Stimulated activated CD4-positive, alpha-beta T cell treated with anti-CD3 and anti-CD28 coated beads, TNF-alpha, amount 100 ng/mL, for 1 hour (primary cell): ENCODE measurements at places on chromosomes 4 and X.

- no peak for DNase-seq
Measured at GRCh38 chr4:189828081-189828697, 112.5 kb upstream of the FRG1 start.

DNA sequence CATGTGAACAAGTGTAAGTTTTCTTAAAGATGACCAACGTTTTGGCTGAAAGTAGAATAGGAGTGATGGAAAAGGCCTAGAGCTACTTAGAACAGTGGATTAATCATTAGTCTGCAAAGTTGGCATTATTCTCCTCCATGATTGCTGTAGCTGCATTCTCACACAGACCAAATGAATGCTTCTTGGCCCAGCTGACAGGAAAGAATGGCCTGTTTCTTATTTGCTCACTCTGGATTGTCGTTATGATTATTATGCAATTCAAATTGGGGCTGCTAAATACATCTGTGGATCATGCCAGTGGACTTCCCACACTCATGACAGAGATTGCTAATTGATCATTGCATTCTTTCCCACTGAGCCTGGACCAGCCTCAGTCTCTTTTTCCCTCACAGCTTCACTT lies 285.0 kb downstream of the STIM2 start:
- DNase-seq, result no peak

DNA sequence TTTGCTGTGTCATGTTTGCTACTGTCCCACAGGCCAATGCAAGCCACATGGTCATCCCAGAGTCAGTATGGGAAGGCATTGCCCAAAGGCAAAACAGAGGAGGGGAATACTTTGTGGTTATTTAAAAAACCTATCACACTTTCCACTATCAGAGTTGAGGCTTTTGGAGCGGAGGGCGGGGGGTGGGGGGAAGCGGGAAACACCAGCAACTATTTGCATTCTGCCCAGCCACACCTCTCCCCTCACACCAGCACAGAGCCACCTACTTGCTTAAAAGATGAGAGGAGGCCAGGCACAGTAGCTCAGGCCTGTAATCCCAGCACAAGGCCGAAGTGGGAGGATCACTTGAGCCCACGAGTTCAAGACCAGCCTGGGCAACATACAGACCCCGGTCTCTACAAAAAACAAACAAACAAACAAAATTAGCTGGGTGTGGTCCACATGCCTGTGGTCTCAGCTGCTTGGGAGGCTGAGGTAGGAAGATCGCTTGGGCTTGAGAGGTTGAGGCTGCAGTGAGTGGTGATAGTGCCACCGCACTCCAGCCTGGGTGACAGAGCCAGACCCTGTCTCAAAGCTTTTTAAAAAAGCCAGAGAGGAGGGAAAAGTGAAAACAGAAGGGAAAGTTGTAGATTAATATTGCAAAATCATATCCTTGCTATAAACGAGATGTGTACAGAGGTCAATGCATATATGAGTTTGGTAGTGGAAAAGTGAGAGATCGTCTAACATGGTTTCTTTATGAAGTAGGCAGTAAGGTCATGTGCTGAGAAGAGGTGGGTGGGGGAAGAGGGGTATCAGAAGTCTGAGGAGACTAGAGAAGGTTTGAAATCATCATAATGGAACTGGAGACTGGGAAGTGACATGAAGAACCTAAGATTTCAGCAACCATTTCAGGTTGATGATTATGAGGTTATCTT lies 1.9 kb upstream of the CHST7 start:
- DNase-seq, result no peak

DNA sequence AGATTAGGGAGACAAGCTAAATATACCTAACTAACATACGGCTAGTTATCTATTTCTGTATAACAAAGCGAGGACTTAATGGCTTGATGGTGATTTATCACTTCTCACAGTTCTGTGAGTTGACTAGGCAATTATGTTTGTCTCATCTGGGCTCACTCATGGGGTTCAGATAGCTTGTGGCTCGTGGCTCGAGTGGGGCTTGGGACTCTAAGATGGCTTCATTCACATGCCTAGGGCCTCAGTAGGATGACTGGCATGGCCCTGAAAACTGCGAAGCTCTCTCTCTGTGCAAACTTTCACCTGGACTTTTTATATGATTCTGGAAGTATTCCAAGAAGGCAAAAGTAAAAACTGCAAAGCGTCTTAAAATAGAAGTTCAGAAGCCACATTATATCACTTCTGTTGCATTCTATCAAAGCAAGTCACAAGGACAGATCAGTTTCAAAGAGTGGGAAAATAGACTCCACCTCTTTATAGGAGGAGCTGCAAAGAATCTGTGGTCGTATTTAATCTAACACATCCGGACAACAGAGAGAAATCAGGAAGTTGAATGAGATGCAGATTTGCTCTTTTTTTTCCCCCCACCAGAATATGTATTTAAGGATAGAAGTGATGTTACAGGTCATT lies 491.2 kb downstream of the INPP4B start:
- DNase-seq, result no peak

- no peak for DNase-seq
Measured at GRCh38 chrX:155215443-155216178, 649 bp upstream of the VBP1 start.

GRCh38 chr4:61520681-61521160 lies 320.6 kb downstream of the ADGRL3 start:
- DNase-seq, result no peak

- DNase-seq, result no peak
Measured at GRCh38 chrX:72498782-72499181, 73.9 kb downstream of the HDAC8 start.

DNA sequence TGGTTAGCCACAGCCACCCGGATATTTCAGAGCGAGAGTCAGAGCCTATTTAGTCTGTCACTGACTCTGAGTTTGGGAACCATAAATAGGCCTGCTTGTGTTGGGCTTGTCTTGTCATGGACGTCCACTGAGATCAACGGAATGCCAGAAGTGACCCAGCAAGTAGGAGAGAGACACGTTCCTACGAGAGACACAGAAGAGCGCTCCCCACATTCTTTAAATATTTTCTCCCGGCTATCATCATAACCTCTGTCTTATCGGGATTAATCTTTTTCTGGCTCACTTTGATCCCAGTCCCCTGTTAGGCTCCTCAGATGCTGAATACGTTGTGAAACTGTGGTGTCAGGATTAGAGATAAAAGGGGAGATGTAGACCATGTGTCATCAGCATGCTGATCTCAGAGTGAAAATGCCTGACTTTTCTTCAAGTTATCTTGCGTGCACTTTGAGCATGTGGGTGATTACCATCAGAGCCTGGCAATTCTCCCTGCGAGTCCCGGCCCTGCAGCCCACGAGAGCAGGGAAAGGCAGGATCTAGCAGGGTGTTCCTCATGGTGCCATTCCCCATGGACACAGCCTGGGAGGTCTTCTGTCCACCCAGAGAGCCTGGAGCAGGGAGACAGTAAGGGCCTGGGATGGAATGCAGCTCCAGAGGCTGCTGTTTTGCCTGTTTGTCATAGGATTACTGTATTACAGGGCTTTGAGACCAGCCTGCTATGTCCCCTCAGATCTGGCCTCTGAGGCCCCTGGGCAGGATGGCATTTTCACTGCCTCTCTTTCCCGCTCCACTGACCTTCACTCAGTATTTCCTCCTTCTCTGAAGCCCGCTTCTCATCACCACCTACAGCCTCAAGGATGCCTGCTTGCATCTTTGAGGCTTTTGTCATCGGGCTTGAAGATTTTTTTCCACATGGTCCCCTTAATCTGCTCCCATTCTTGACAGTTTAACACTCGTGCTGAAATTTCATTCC lies 2.8 kb upstream of the TENM3 start:
- DNase-seq, result no peak

- DNase-seq, result no peak
Measured at GRCh38 chr4:74096265-74096980, 2.6 kb downstream of the CXCL2 start.

DNA sequence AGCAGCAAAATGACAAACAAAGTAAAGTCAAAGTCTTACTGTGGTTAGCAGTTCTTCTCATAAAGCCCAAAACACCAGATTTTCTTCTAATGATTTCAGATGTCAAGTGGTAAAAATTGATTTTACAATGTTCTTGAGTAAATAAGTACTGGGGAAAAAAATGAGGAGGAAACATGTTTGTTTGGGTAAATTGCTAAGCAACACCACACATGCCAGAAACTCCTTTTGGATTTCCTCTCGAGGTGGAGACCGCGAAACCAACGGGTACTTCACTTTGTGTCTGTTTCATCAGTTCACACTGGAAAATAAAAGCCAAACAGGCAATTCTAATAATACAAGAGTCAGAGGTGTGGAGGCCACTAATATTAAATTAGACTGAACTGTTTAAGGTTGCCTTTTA lies 4.6 kb upstream of the PKD2 start:
- no peak for DNase-seq

DNA sequence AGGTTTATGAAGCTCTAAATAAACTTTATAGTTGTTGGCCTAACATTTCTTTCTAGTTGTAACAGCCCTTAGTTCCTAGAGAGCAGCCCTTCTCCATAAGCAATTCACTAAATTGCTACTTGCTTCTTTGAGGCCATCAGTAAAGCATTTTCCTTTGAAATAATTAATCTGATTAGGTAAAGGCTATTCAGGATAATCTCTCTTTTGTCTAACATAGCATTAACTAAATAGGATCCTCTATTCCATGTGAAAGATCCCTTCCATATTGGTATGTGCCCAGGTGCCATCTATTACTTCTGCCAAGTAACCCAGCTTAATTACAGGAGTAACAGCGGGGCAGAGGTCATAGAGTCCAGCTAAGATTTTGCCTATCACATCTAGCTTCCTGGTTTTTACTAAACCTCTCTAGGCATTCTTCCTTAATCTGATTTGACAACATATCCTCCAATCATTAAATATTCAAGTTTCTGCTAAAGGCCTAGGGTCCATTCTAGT lies 1408.0 kb downstream of the PCDH18 start:
- no peak for DNase-seq

GRCh38 chr4:57607566-57608180 lies 497.5 kb upstream of the IGFBP7 start:
- DNase-seq, result no peak

- DNase-seq, result no peak
Measured at GRCh38 chrX:626745-627509, 3.7 kb upstream of the SHOX start.

GRCh38 chr4:144449611-144450010 lies 196.3 kb upstream of the HHIP start:
- no peak for DNase-seq

DNA sequence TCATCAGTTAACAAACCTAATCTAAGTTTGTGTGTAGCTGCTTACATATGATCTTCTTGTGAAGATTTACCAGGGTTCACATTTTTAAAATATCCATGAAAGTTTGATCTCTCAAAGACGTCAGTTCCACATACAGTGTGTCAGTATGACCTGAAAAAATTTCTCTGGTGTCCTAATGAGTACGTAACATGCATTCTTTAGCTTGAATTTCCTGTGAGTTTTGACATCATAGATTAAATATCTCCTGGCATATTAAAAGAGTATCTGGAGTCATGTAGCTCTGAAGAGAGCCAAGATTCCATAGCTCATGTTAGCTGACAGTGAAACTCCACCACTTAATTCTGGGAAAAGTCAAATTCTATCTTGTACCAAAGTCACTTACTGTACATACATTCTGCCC lies 43.9 kb upstream of the PDLIM5 start:
- DNase-seq, result no peak

- no peak for DNase-seq
Measured at GRCh38 chr4:181685911-181686310, 557.3 kb upstream of the TENM3 start.

GRCh38 chr4:140426610-140427105 lies 790 bp downstream of the CLGN start:
- no peak for DNase-seq

GRCh38 chrX:72107320-72107719 lies 24.4 kb downstream of the RTL5 start:
- no peak for DNase-seq

DNA sequence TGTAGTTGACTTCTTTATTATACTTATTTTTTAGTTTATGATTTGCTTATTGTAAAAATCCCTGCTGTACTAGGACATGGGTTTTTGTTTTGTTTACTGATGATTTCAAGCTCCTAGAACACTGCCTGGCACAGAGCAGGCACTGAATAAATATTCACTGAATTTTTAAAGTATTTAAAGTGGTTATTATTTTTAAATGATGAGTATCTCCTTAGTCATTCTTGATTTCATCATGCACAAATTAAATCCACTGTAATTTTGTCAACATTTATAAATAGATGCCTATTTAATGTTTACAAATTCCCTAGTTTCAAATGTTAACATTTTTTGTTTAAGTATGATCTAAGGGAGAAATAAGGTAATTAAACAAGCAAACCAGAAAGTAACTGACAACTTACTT lies 367.9 kb upstream of the SLIT2 start:
- no peak for DNase-seq

GRCh38 chrX:24364326-24364725 lies 3.9 kb downstream of the SUPT20HL1 start:
- DNase-seq, result no peak
